ENCODE measurements at places on chromosomes 7 and 10. TPM values are rescaled to one million over a fixed set of nuclear protein-coding genes. Genes with fewer than 3 reads are reported as not detected.

GRCh38 chr10:117374506-117375359 is 507 bp downstream of the PDZD8 start:
- H3K27me3 ChIP-seq, result peaks cover 12% of the 10 kb centered on the region
- H3K36me3 ChIP-seq, result no peaks in the 10 kb centered on the region
- peaks cover 44% of the 10 kb centered on the region for H3K4me1 ChIP-seq
- H3K27ac ChIP-seq, result peak overlapping the region; percentile 100

DNA sequence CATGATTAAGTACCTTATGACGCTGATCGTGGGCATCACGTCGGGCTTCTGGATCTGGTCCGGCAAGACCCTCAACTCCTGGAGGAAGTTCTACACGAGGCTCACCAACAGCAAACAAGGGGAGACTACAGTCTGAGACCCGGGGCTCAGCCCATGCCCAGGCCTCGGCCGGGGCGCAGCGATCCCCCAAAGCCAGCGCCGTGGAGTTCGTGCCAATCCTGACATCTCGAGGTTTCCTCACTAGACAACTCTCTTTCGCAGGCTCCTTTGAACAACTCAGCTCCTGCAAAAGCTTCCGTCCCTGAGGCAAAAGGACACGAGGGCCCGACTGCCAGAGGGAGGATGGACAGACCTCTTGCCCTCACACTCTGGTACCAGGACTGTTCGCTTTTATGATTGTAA is 2.5 kb downstream of the FZD1 start:
- H3K27me3 ChIP-seq, result no peaks in the 10 kb centered on the region
- peak overlapping the region; percentile 85 for H3K4me3 ChIP-seq
- H3K27ac ChIP-seq, result peak overlapping the region; percentile 98

GRCh38 chr7:24898691-24899090 is 81.3 kb downstream of the OSBPL3 start:
- no peak for DNase-seq
- peaks cover under 1% of the 10 kb centered on the region for H3K4me1 ChIP-seq
- no peak overlapping the region for H3K27ac ChIP-seq
- no peaks in the 10 kb centered on the region for H3K27me3 ChIP-seq
- H3K4me3 ChIP-seq, result no peak overlapping the region

RELN gene
- 1.7 TPM for total RNA-seq

C10orf105 gene
- not detected for total RNA-seq

TBXAS1 gene
- total RNA-seq, result 19.8 TPM
